H9 (cell line): ENCODE measurements at places on chromosomes 7 and 10.

GRCh38 chr7:55100544-55101327 lies 81.9 kb downstream of the EGFR start:
- no peak for DNase-seq
- no peaks in the 10 kb centered on the region for H3K36me3 ChIP-seq
- no peaks in the 10 kb centered on the region for H3K4me1 ChIP-seq
- no peaks in the 10 kb centered on the region for H3K27me3 ChIP-seq

DNA sequence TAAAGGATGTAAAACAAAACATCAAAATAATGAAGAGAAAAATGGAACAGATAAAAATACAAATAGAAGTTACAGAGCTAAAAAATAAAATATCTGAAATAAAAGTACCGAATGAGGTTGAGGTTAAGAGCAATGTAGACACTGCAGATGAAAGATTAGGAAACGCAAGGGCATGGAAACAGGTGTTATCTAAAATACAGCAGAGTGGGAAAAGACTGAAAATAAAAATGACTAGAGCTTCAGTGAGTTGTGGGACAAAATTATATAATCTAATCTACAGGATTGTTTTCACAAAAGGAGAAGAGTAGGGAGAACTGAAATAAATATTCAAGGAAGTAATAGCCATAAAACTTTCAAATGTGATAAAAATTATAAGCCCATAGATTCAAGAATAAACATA lies 123.8 kb downstream of the PTEN start:
- H3K27me3 ChIP-seq, result no peaks in the 10 kb centered on the region
- no peaks in the 10 kb centered on the region for H3K36me3 ChIP-seq
- no peaks in the 10 kb centered on the region for H3K4me1 ChIP-seq

DNA sequence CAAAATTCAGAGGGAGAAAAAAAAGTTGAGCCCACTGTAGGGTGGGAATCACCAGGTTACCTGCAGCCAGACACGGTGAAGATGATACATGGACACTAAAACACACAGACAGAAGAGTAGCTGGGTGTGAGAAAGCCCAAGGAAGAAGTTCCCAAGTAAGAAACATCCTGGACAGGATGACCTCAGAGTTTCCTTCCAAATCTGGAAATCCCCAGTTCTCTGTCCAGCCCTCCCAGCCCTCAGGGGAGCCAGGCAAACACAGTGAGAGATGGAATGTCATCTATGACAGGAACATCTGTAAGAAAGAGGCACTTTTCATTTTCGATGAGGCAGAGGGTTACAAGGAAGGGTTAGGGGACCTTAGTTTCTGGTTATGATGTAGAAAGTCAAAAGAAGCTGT lies 125.1 kb upstream of the LYZL1 start:
- H3K27me3 ChIP-seq, result no peaks in the 10 kb centered on the region
- no peak for DNase-seq
- H3K4me1 ChIP-seq, result peaks cover 9% of the 10 kb centered on the region; the same call in 1 of the 2 replicates

DNA sequence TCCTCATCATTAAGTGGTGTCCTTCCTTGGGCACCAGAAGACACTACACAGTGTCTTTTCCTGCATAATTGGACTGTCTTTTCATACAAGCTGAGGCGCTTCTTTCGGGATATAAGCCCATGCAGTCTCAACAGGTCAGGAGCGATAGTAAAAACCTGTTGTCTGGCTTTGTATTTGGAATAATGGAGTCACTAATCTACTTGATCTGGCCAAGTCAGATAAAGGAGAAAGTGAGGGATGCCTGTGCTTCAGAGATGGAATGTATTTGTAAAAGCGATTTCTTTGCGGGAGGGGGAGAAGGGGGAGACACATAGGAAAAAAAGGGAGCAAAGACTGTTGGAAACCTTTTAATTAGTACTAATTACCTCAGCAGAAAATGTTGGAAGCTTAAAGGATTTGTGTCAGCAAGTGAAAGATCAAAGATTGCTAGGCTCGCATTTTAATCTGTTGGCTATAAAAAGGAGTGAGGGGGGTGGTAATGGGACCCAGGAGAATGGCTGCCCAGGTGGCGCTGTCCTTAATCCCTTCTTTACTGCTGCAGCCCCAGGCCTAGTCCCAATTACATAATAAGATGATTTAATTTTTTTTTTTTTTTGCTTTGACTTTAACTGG lies 581.4 kb downstream of the LRMDA start:
- no peaks in the 10 kb centered on the region for H3K27me3 ChIP-seq
- no peaks in the 10 kb centered on the region; the same call in 1 of the 2 replicates for H3K4me1 ChIP-seq
- DNase-seq, result no peak
- no peak overlapping the region for H3K27ac ChIP-seq
- H3K36me3 ChIP-seq, result no peaks in the 10 kb centered on the region
